ENCODE measurements at places on chromosomes 12 and 14. TPM values are rescaled to one million over a fixed set of nuclear protein-coding genes. Genes with fewer than 3 reads are reported as not detected.

The USP15 gene
- total RNA-seq = 43.3 TPM

The LPAR5 gene
- 2.5 TPM for total RNA-seq

The LALBA gene
- total RNA-seq = not detected

The B3GNT4 gene
- 0.22 TPM for total RNA-seq

The TRIM9 gene
- 0.02 TPM for total RNA-seq

The SYCP3 gene
- not detected for total RNA-seq

The GCN1 gene
- 43.4 TPM for total RNA-seq

The FLVCR2 gene
- total RNA-seq = 0.59 TPM

The PNN gene
- 17.8 TPM for total RNA-seq

The CLEC9A gene
- not detected for total RNA-seq

The FOXN4 gene
- not detected for total RNA-seq

The C14orf93 gene
- total RNA-seq = 8.1 TPM

The RAP1B gene
- 366 TPM for total RNA-seq

The HOXC10 gene
- total RNA-seq = 4.4 TPM

The CLEC4A gene
- total RNA-seq = not detected

The PTPRQ gene
- 0.12 TPM for total RNA-seq

The GYS2 gene
- not detected for total RNA-seq

The TSHR gene
- total RNA-seq = not detected

The VRTN gene
- total RNA-seq = not detected

The OLR1 gene
- 26.5 TPM for total RNA-seq

The KIAA0586 gene
- 18.6 TPM for total RNA-seq

The MANSC4 gene
- not detected for total RNA-seq

The PIK3C2G gene
- total RNA-seq = not detected

The ACSM4 gene
- total RNA-seq = not detected

The HCAR3 gene
- total RNA-seq = not detected

The GCH1 gene
- 17.0 TPM for total RNA-seq

The CDCA3 gene
- 30.8 TPM for total RNA-seq

The SERPINA12 gene
- total RNA-seq = not detected

The ABCD4 gene
- 13.1 TPM for total RNA-seq

The TCL1B gene
- total RNA-seq = not detected

The LRP1-AS gene
- total RNA-seq = not detected

The SLC5A8 gene
- total RNA-seq = not detected
